ENCODE measurements at places on chromosomes 2 and 18.
A peak's percentile ranks its signal among the peaks of the same experiment; 100 is the strongest.

GRCh38 chr18:75783566-75784281 lies 356.2 kb upstream of the SMIM21 start:
- DNase-seq: no peak

DNA sequence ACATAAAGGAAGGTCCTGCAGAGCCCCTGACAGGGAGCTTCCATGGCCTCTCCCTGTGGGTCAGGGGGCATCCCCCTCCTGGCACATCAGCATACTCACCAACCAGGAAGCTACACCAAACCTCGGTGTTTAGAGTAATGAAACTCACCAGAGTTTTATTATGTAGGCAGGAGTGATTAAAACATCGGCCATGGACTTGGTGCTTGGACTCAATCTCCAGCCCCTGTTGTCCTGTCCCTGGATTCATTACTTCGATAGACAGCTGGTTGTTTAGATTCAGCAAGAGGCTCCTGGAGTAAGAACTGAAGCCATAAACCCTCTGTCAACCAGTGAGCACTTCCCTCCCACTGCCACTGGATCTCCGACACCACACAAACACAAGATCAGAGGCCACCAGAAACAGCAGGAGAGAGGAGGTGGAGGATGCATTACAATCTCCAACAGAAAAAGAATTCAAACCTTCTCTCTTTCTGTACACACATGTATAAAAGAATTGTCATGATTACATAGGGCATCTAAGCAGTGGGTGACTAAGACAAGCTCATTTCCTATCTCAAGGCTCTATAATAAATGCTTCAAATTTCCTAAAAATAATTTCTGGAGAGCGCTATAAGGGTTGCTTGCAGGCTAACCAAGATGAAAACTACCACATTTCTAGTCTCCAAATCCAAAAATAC lies 27.2 kb downstream of the TBC1D8 start:
- no peak for DNase-seq

DNA sequence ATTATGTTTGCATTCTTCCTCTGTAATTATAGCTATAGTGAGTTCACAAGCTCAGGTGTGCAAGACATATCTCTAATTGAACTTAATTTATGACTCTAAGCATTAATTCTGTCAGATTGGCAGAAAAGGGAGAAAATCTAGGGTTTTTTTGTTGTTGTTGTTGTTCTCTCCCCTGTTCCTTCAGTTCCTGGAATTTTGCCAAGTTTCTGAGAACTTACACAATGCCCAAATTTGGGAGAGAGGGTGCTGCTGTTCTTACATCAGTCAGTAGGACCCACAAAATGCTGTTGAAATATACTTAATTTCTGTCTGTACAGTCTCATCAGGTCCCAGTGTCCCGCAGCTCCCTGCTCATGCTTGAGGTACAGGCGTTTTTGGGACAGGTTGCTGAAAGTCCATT lies 221.8 kb upstream of the RBMS1 start:
- DNase-seq: no peak

GRCh38 chr18:51686590-51686989 lies 489.1 kb upstream of the MEX3C start:
- no peak for DNase-seq

DNA sequence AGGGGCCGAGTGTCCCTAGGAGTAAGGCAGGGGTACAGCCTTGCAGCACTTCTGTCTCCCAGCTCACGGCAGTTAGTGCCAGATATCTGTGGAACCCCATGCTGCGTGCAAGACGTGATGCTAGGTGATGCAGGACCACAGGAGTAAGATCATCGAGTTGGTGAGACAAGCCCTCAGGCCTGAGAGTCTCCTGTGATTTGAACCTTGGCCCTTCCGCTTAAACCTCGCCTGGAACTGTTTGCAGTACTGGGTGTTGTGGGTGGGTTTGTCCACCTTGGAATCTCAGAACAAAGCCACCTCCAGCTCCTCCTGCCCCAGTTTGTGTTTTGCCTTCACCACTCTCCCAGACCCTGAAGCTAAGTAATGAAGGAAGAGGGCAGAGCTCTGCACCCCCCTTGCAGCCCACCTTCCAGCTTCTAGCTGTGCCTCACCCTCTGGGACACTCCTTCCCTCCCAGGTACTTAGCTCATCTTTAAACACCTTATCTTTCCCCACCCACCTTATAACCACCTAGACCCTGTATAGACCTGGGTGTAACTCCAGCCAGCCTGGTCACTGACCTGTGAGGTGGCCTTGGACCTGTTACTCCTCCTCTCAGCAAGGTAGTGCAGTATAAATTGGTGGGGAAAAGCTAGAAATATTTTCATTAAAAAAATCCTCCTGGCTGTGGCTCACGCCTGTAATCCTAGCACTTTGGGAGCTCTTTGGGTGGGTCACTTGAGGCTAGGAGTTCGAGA lies 6.6 kb downstream of the CNNM4 start:
- DNase-seq: no peak

GRCh38 chr2:112821682-112822081 lies 14.9 kb downstream of the IL1B start:
- no peak for DNase-seq

- no peak for DNase-seq
Observed at GRCh38 chr2:205714789-205715720, 32.8 kb downstream of the NRP2 start.

DNA sequence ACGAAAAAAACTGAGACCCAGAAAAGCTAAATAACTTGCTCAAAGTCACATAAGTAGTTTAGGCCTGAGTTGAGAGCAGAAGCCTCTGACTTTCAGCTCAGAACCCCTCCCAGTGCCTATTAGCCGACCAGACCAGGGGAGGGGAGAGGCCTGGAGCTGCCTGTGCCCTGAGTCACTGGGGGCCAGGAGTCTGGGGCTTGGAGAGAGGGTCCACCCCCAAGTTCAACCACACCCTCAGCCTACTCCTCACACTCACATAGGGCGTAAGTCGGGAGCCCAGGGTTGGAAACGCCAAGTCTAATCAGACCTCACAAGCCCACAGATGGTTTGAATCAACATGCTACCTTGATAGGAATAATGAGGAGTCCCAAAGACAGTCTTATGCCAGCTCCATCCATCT lies 12.6 kb upstream of the PKDCC start:
- DNase-seq: no peak

GRCh38 chr2:223044092-223044836 lies 7.7 kb upstream of the KCNE4 start:
- DNase-seq: no peak

GRCh38 chr18:5879479-5879882 lies 15.8 kb downstream of the TMEM200C start:
- DNase-seq: peak; percentile 8

DNA sequence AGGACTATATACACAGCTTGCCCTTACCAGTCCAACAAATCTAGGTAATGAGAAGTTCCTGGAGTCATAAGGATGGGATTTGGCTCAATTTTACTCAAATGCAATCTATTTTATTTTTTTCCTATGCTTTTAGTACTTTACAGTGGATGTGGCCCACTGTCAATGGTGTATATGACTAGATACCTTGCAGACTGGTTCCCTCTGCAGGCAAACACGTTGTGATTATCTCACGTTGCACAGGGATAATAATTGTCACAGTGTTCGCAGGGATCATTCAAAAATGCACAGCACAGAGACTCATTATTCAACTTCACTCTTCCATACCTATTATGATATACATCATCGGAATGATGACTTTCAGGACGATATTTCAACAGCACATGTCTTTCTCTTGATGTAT lies 359.7 kb downstream of the MBD2 start:
- DNase-seq: no peak

DNA sequence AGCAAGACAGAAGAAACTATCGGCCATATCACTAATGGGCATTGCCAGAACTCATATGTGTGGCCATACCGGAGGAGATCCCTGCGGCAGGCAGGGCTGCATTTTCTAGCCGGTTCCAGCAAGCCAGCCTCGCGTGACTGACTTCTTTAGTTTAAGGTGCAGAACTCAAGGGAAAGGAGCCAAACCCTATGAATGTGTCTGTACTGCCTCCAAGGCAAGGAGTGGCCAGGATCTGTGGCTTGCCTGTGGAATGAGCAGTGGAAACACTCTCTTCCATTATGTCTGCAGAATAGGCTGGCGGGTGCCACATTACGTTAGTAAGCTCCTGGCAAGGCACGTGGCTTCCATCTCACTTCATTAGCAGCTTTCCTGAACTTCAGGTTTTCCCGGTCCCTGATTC lies 137.6 kb downstream of the ATL2 start:
- no peak for DNase-seq

DNA sequence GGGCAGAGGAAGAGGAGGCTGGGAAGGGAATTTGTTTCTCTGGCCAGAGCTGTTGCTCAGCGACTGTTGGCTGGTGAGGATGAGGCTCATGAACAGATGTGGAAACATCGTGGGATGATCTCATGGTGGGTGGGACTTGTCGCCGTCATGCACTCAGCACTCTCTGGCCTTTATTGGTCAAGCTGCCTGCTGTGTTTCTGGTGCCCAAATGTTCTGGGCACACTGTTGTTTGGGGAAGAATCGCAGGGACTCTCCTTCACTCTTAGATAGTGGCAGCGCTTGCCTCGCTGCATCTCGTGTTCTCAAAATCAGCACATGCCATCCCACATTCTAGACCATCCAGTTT lies 145.6 kb downstream of the AGAP1 start:
- peak; percentile 90 for DNase-seq

GRCh38 chr2:15797939-15798281 lies 142.4 kb upstream of the MYCN start:
- DNase-seq: no peak

DNA sequence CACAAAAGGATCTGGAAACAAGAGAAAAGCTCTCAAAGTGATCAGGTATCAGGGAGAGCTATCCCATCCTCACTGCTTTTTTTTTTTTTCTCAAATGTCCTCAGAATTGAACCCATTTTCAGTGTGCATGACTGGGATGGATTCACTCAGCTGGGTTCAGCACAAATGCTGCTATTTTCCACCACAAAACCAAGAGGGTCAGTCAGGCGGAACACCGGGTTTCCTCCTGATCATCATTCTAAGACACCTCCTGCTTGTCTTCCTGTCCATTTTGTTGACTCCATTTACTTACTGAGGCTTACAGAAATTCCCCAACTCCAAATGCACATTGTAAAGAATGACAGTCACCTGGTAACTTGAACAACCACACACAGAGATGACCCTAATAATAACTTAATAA lies 39.9 kb downstream of the CYRIA start:
- no peak for DNase-seq

- DNase-seq: no peak
Observed at GRCh38 chr2:23273786-23274185, 111.2 kb upstream of the KLHL29 start.

GRCh38 chr2:70469435-70469834 lies 84.2 kb downstream of the TGFA start:
- DNase-seq: no peak

- DNase-seq: no peak
Observed at GRCh38 chr2:273333-273732, 8.6 kb downstream of the ACP1 start.

GRCh38 chr2:133138693-133139092 lies 429.6 kb downstream of the NCKAP5 start:
- no peak for DNase-seq

DNA sequence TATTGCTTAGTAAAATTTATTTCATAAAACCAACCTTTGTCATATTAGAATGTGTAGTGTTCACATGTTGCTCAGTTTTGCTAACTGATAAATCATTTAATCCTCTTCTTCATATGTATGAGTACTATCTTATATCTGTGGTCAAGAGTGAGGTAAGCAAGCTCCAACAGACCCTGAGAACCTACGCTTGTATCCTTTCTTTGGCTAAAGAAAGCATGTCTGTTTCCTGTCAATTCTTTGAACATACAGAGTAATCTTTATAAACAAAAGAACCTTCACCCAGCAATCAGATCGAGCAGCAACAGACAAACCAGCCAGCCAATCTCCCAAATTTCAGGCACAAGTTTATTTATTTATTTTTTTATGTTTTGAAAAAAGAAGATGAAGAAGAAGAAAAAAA lies 6.4 kb downstream of the ADCYAP1 start:
- no peak for DNase-seq
